Prostate gland (tissue), 2 donors: ENCODE measurements at places on chromosomes 16 and 17. TPM values are rescaled to one million over a fixed set of nuclear protein-coding genes. Genes with fewer than 3 reads are reported as not detected.

The MYH13 gene
- total RNA-seq, result 0.28 TPM

GRCh38 chr16:53100889-53101288 lies 46.1 kb downstream of the CHD9 start:
- peak; percentile 27 for DNase-seq

DNA sequence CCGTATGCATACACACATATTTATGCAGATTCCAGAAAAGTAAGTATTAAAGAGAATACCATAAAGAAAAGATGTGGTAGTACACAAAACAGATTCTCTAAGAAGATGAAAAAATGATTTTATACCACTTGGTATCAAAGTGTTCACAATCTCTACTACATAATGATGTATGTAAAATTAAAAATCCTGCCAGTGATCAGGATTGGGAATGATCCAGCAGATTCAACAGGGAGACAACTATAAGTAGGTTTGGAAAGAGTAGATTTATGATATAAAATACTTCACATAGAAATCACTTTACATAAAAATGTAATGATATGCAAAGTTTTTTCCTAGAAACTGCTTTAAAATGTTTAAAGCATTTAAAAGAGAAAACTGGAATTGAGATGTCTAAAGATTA lies 447.0 kb downstream of the CNTNAP4 start:
- no peak for DNase-seq

- peak; percentile 19 for DNase-seq
Measured at GRCh38 chr17:8287651-8288335, 677 bp upstream of the RANGRF start.

DNA sequence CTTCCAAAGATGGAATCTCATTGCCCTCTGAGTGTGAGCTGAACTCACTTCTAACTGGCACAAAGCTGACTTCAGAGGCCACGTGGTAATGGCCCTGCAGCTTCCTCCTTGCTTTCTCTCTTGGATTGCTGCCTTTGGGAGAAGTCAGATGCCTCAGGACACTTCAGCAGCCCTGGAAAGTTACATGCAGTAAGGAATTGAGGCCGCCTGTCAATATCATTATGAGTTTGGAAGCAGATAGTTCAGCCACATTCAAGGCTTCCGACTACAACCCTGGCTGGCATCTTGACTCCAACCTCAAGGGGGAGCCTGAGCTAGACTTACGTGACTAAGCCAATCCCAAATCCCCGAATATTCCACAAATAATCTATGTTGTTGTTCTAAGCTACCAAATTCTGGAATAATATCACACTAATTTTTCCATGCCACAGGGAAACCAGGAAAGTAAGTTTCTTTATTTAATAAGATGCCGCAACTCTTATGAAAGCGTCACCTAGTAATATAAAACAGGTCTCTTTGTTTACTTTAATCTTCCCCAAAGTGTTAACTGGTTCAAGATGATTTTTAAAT lies 13.6 kb downstream of the CEP20 start:
- peak; percentile 37 for DNase-seq

- no peak for DNase-seq
Measured at GRCh38 chr16:50881956-50882355, 140.1 kb downstream of the CYLD start.

DNA sequence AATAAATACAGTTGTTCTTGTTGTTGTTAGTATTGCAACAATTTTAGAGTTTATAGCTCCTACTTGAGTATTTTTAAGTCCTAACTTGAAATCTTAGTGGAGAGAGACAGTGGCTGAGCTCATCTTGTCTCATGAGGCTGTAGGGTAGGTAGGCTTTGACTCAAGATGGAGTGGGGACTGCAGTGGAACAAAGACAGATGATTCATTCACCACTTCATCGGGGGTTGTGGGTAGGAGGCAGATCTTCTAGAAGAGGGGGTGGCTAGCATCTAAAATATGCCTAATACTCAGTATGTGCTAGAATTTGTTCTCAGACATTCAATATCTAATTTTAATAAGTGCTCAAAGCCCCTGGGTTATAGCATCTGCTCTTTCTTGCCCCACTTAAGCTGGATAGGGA lies 13.1 kb upstream of the MMD start:
- no peak for DNase-seq

DNA sequence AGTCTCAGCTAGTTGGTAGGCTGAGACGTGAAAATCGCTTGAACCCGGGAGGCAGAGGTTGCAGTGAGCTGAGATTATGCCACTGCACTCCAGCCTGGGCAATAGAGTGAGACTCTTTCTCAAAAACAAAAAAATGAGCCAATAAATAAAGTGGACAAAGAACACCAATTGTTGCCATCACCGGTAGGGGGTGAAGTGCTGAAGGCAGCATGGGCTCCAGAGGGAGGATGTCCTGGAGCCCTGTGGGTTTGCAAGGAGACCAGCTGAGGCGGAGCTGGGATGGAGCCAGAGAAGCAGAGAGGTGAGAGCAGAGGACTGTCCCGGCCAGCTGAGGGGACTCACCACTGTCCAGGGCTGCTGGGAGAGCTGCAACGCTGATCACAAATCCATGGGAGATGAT lies 13.8 kb downstream of the CHST6 start:
- DNase-seq, result no peak

DNA sequence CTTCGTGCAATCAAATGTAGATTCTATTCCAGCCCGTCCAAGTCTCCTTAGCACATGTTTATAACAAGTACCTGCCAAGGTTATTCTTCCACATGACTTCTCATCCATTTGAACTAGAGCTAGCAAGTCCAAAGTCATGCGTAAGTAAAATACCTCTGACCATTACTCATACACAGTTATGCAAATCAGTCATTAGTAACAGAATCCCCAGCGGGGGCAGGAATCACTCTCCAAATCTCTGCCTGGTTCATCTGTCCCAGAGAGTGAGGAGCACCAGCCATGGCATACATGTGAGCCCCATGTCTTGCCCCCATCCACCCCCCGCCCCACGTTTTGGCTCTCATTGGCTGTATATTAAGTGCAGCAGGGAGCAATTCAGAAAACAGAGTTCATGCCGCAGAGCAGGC lies 27.7 kb downstream of the SRL start:
- no peak for DNase-seq

- DNase-seq, result no peak
Measured at GRCh38 chr17:43442711-43443110, 41.1 kb upstream of the DHX8 start.

- DNase-seq, result no peak
Measured at GRCh38 chr17:74045608-74046280, 157.7 kb upstream of the RPL38 start.

GRCh38 chr17:77604301-77604972 lies 354.1 kb upstream of the TNRC6C start:
- DNase-seq, result no peak
